ENCODE measurements at places on chromosomes 3 and 15.
A peak's percentile ranks its signal among the peaks of the same experiment; 100 is the strongest.

DNA sequence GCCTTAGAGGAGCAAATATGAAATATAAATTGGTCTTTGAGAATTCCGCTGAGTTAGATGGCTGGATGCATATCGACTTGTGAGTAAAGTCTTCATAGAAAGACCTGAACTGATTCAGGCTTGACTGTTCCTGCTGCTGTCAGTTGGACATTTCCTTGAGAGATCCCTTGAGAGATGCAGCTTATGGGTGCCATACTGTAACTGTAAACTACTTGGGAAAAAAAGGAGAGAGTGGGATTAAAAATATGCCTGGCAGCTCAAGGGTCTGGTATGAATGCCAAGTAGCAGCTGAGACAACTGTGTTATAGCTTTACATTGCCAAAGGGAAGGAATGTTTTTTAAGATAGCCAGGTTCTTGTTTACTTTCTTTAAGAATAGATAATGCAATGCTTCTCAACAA, 926.6 kb downstream of the EPHA3 start:
- no peak for DNase-seq

GRCh38 chr3:13406190-13406589, 13.9 kb downstream of the NUP210 start:
- no peak for DNase-seq

DNA sequence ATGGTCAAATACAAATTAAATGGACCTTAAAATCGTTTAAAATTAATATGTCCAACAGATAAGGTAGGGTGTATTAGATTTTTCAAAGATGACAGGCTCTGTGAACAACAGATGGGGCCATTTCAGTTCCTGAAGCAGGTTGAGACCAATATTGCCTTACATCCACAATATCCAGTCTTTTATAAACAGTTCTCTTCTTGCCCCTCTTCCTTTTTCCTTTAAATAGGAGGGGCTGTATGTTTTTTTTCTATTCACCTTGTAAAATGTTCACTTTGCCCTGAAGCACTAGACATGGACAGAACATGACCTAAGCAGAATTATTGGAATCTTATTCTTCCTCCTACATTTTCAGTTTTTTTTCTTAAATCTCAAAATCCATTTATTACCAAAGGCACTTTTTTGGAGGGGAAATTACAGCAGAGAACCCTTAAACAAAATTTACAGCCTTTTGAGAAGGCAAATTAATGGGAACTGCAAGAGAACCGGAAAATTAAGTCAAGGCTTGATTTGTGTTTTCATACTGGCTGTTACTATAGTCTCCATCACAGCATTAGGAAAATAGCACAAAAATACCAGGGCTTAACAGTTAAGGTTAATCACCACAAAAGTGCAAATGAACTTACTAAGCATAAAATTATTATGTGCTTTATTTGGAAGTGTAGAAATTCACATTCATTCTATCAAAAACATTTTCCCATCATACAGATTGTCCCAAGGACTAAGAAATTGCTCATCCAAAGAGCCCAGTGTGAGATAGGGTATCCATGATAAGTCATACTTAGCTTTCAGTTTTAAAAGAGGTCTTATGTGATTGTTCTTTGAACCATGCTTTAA, 55.8 kb downstream of the CMSS1 start:
- DNase-seq = peak; percentile 23

DNA sequence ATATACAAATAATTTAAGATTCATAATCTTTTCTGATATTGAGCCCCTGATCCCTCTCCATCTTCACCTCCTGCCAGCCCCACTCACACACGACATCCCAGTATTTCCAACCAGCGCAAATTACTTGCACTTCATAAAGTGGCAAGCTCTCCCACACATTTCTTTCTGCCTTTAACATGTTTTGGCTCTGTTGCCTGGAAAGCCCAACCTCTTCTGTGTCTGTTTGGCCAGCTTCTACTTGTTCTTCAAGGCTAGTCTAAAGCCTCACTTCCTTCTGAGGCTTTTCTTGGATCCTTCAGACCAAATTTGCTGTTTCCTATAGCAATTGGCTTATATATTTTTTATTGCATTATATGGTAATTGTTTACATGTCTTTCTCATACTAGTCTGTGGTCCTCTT, 5.1 kb upstream of the TM6SF1 start:
- no peak for DNase-seq

DNA sequence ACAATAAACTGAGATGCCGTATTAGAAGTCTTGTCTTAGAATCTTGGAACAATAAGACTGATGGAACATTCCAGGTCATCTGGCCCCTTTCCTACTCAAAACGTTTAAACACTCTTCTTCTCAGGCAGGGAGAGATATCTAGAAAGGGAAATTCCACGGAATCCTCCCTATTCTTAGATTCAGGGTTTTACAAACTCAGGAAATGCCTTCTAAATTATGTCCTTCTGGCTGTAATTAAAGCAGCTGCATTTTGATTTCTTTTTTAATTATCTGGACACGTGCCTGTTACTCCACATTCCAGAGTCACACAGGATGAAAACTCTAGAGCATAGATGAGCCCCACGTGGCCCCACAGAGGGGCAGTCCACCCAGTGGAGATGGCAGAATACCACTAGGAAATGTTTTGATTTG, 41.5 kb upstream of the MTMR10 start:
- DNase-seq = peak; percentile 29

DNA sequence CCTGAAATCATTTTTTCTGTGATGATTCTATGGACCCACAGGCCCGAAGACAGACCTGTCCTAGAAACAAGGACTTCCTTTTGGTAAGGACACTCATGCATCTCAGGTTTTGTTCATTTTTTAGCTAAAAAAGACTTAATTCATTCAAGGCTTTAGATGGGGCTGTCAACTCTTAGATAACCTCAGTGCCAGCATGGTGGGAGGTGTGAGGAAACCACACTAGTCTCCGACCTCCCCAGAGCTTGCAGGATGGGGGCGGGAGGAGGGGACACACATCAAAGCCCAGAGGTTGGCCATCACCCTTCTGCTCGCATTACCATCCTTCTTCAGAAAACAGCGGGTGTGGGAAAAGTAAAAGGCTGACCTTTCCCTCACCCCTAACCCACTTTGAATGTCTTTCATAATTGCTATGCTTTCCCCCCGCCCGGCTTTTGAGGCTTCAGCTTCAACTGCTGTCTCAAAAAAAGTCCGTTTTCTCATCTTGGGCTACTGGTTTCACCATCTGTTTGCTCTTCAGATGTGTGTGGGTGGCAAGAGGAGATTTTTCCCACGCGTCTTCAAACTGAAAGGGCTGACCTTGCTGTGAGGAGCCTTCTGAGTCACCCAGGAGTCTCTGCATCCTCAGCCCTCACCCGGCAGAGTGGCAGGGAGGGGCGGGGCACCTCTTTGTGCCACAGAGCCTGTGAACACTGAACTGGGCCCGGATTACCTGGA, 27.6 kb upstream of the CXCR6 start:
- peak; percentile 78 for DNase-seq

DNA sequence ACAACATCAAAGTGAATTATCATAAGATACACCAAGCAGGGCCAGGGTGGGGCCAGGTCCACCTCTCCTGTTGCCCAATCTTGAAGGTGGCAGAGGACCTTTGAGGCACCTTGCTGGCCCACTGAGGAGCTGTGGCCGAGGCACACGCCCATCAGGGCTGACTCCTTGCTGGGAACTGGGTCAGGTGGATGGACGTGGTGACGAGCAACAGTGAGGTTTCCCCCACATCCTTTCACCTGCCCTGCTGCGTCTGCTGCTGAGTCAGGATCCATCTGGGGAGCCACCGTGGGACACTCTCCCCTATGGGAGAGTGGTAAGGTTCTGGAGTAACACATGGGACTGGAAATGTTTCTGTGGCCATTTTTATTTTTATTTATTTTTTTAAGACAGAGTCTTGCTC, 17.3 kb upstream of the FURIN start:
- no peak for DNase-seq

DNA sequence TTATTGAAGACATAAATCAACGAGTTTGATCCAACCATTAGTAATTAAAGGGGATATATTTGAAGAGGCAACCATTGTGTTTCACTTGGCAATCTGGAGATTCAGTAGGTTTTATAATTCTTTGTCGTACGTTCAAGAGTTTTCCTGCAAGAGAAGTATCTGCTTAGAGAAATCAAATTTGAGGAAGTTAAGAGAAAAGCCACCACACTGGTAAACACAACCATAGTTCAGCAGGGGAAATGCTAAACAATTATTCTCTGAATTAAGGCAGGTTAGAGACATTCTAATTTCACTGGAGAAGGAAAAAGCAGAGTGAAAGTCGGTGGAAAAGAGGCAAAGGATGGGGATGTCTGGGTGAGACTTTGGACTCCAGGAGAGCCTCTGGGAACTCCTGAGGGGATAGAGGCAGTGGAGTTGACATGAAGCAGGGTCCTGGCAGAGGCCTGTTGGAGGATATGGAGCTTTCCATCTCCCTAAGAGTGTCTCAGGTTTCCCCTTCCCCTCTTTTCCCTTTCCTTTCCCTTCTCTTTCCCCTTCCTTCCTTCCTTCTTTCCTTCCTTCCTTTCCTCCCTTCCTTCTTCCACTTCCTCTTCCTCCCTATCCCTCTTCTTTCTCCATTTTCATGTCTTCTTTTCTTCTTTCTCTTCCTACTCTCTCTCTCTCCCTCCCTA, 26.5 kb downstream of the SPINK8 start:
- no peak for DNase-seq

DNA sequence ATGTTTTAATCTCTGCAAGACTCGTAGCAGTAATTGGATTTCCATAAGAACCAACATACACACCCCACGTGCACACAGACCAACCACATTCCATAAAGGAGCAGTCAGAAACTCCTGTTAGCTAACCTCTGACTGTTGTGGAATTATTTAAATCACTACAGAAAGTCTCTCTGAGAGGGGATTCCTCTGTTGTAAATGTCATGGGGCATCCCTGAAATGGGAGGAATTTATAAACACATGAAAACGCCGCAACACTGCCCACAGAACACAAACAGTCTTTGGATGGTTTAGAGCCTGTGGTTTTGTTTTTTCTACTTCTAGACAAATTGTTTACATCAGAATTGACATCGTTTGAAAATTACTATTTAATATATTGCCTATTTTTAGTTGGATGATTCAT, 740.1 kb upstream of the GRM7 start:
- peak; percentile 3 for DNase-seq
